RWPE1 (cell line): ENCODE measurements at places on chromosomes 4 and X.
A peak's percentile ranks its signal among the peaks of the same experiment; 100 is the strongest.

- no peak for DNase-seq
These were observed 338.8 kb downstream of the BCOR start for GRCh38 chrX:39758791-39759525.

GRCh38 chrX:102840871-102841705 is 96.0 kb upstream of the RAB40AL start:
- no peak for DNase-seq

DNA sequence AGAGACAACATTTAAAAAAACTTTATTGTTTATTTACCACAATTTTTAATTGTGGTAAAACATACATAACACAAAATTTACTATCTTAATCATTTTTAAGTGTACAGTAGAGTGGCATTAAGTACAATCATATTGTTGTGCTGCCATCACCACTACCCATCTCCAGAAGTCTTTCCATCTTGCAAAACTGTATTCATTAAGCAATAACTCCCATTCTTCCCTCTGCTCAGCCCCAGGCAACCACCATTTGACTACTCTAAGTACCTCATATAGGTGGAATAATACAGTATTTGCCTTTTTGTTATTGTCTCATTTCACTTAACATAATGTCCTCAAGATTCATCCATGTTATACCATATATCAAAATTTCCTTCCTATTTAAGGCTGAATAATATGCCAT is 12.8 kb upstream of the FAM47E start:
- no peak for DNase-seq

DNA sequence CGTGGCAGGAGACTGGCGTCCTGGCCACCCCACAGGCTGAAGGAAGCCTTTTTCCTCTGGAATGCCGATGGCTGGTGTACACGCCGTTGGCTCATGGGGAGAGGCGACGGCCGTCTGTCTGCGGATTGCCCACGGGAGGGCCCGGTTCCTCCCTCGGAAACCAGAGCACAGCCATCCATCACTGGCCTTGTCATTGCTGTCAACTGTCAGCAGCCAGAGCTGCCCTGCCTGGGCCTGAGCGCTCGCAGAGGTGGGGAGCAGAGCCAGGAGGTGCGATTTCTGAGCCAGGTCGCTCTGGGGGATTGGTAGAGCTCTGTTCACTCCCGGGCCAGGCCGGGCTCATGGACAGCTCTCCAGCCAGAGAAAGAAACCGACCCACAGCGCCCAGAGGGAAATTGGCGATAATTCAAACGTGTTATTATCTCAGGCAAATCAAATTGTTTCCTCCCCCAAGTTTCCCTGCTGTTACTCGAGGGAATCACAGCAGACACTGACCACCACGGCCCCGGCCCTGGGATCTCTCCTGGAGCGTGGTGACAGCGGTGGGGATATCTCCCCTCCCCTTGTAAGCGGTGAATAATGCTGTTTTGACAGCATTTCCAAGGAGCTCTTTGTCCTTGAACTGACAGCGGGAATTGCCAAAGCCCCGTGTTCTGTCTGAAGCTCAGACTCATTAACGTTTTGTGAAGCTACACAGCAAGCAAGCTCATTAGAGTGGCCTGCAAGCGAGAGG is 220.9 kb upstream of the PSAPL1 start:
- DNase-seq, result no peak

DNA sequence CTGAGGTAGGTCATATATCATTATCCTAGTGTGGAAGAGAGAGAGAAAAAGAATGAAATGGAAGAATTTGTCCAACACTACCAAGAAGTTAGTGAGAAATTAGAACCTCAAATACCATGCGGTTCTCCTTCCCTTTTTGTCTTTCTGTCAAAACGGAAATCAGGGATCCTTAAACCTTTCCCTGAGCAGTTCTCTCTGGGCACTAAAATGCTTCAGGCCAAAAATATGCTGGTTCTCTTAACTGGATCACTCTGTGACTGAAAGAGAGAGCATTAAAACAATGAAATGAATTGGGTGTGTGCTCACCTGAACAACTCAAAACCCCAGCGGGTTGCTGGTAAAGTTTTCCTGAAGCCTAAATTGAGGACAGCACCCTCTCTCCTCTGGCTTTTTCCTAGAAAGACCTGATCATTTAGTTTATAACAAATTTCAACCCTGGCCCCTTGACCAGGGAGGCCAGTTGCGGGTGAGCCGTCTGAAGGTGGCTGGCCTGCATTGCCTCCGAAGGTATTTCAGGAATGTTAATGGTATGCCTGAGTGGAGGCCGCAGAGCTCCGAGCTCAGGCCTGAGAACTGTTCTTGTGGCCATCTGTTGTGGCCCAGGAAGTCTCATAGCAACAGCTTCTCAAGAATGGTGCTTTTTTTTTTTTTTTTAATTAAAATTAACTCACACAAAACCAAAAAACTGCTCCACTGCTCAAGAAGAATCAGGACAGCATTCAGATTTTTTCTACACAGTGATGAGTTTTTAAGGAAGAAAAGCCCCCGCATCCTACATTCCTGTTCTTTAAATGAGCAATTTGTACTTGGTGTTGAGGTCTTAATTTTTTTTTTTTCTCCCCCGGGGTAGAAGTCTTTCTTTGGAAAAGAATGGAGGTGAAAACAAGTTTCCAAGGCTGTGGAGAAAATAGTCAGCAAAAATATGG is 155.1 kb downstream of the SHROOM3 start:
- DNase-seq, result peak; percentile 42

DNA sequence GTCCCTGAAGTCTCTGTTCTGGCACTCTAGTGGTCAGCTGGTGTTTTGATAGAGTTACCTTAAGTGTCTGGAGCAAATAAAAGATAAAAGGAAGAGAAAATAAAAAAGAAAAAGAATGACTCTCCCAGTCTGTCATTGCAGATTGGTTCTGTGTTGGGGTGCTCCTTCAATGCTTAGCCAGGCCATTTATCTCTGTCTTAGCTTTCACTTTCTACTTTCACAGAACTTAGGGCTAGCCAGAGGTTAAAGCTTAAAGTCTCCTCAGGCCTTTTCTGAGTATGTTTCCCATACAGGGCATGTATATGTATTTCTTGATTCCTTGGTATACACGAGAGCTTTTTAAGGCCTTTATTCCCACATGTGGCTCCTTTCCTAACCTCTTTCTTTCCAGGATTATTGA is 83.1 kb upstream of the TEX13D start:
- no peak for DNase-seq

DNA sequence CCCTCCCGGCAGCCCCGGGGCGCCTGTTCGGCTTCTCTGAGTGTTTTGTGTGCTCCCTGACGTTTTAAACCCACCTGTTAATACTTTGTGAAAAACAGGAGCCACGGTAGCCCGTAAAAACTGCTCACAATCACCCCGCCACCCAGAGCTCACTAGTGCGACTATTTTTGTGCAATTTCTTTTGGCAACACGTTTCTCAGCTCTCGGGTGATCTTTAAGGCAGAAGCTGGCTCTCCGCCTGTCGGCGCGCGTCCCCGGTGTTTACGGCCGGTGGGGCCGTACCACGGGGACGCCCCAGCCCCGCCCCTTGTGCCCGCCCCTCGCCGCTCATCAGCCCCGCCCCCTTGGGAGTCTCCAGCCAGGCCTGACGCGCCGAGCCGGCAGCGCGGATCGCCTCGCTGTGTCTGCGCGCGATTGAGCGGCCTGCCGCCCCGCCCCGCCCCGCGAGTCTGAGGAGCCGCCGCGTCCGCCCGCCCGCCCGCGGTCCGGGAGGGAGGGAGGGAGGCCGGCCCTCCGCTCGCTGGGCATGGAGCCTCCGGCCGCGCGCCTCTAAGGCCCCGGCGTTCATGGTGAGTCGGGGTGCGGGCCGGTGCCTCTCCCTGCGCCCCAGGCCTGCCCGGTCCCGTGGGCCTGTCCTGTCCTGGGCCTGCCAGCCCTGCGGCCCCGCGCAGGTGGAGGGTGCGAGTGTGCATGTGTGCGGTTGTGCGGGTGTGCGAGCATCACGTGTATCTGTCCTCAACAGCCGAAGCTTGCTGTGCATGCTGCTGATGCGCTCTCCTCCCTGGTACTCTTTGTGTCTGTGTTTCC is 56.2 kb upstream of the TADA2B start:
- DNase-seq, result peak; percentile 89

DNA sequence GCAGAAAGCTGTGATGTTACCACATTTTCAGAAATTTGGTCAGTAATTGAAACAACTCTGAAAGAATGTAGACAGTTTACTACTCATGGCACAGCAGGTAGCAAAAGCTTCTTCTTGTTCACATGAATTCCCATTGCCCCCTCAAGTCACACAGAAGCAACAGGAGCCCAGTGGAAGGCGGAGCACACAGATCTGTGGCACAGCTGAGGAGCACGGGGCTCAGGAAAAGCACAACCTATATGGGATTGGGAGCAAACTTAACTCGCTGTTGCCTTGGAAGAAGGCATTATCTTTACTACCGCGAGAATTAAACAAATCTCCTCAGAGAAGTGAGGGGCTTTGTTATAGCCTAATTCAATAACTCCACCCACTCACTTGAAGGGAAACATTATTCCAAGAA is 358.5 kb downstream of the SPOCK3 start:
- DNase-seq, result no peak

- peak; percentile 13 for DNase-seq
These were observed 895 bp downstream of the ADGRL3 start for GRCh38 chr4:61200916-61201526.

- no peak for DNase-seq
These were observed 48.5 kb downstream of the TLL1 start for GRCh38 chr4:165921546-165921945.

DNA sequence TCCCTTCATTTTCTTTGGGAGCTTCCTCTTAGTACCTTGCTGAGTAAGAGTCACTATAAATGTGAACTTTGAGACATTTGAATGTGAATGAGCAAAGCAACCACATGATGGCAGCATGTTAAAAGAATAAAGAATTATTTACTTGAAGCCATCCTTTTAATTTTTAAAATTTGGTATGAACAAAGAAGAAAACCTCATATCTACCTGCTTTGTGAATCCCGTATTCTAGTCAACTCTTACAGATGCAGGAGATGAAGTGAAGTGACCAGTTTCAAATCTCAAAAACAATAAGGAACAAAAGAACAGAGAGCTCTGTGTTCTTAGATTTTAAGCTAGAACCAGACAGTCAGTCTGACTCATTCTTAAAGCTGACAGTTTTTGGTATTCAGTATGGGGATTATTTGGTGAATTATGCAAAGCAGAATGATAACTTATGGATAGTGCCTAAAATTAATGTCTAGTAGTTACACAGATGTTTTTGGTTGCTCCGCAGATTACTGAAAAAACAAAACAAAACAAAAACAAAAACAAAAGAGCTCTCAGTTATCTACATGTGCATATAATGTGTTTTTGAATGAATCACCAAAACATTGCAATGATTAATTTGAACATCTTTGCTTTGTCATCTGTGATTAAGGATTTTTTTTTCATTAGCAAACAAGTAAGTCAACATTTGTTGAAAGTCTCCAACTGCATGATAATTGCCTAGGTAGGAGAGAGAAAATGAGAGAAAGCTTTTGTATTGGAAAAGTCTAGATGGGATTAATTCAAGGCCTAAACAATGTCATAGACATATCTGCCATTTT is 48.2 kb upstream of the H2AZ1 start:
- peak; percentile 34 for DNase-seq

GRCh38 chr4:52957220-52957686 is 95.1 kb downstream of the RASL11B start:
- no peak for DNase-seq

DNA sequence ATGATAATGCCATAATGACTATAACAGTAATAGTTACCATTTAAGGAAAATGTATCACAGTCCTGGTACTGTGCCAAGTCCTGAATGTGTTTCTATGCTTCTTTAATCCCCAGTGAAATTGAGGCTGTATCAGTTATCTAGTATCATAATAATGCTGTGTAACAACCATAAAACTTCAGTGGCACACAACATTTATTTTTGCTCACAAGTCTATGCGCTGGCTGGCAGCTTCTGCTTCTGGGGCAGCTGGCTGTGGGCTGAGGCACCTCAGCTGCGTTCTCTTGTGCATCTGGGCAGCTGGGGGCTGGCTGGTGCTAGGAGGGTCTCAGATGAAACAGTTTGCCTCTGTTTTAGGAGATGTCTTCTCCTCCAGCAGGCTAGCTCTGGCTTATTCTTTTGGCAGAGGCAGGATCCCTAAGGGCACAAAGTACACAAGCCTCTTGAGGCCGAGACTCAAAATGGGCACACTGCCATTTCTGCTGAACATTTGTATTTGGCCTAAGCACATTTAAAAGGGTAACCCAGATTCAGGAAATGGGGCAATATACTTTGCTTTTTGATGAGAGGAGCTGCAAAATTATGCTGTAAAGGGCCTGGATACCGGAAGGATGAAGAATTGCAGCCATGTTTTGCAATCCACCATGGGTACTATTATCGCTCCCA is 62.6 kb upstream of the DHX15 start:
- DNase-seq, result no peak

DNA sequence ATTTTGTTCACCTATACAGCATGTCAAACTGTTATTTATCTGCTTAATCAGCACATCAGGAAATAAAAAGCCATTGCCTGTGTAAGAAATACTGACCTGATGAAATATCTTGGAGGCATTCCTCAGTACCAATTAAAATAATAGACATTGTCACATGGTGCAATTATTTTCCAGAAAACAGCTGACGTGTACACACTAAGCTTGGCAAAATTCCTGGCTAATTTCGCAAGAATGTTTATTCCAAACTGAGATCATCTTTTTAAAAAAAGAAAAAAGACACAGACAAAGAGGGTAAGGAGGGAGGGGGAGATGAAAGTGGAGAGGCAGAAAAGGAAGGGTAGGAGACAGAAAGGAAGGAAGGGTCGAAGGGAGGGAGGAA is 61.9 kb upstream of the NFKB1 start:
- DNase-seq, result peak; percentile 75

DNA sequence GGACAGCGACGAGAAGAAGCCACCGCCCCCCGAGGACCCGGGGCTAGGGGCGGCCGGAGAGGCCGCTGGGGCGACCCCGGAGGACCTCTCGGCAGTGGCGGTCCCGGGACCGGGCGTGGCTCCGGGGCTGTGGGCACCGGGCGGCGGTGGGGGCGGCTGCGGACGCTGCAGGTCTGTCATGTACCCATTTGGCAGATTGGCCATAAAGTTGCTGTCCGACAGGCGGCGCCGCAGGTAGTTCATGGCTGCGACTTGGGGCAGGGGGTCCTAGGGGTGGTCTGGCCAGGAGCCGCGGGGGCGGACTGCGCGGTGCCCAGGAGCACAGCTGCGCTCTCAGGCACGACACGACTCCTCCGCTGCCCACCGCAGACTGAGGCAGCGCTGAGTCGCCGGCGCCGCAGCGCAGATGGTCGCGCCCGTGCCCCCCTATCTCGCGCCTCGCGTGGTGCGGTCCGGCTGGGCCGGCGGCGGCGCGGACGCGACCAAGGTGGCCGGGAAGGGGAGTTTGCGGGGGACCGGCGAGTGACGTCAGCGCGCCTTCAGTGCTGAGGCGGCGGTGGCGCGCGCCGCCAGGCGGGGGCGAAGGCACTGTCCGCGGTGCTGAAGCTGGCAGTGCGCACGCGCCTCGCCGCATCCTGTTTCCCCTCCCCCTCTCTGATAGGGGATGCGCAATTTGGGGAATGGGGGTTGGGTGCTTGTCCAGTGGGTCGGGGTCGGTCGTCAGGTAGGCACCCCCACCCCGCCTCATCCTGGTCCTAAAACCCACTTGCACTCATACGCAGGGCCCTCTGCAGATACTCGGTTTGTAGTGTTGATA is at the start of gene SYN1:
Gene SYN1, minus strand, starts transcription at position 372 of the 817 bp plus-strand sequence. Its CDS starts 129 bp downstream, at position 243.
- peak; percentile 81 for DNase-seq

DNA sequence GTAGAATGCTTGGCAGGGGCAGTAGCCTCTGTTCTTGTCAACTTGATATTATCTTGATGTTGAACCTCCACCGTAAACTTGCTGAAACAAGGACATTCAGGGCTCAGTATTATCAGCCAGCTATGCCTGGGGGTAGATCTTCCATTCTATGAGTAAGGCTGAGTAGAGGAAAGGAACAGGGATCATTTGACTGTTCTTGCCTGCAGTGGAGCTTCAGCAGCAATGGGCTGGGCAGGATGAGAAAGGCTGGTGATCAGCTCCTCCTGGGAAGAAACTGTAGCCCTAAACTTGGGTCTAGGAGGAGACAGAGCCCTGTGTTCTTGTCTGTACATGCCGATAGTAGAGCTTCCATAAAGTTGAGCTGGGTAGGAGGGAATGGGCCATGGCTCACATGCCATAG is 127.2 kb downstream of the CCSER1 start:
- no peak for DNase-seq
